ENCODE measurements at places on chromosomes 2 and 18.

DNA sequence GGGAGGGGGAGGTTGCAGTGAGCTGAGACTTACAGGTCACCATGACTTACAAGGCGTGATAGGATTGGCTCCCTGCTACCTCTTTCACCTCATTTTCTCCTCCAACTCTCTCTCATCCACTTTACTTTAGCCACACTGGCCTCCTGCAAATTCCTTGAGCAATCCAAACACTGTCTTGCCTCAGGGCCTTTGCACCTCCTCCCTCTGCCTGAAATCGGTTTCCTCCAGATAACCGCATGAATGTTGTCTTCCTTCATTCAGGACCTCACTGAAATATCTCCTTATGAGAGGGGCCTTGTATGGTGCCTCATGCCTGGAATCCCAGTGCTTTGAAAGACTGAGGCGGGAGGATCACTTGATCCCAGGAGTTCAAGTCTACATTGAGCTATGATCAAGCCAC is 21.8 kb downstream of the WNT10A start:
- DNase-seq: no peak

- no peak for DNase-seq
Measured at GRCh38 chr2:186544255-186544675, 45.6 kb upstream of the ITGAV start.

- DNase-seq: no peak
Measured at GRCh38 chr2:199219551-199219950, 238.2 kb downstream of the SATB2 start.

GRCh38 chr2:110978756-110979470 is 141.8 kb upstream of the BCL2L11 start:
- no peak for DNase-seq

DNA sequence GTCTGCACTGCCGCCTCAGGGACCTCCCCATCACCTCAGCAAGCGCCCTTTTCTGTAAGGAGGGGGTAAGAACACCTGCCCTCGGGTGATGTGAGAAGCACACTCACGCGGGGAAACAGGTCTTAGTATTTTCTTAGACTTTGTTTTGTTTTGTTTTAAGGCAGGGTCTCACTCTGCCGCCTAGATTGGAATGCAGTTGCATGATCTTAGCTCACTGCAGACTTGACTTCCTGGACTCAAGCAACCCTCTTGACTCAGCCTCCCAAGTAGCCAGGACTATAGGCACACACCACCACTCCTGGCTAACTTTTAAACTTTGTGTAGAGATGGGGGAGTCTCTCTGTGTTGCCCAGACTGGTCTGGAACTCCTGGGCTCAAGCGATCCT is 37.1 kb downstream of the RAMP1 start:
- DNase-seq: no peak

DNA sequence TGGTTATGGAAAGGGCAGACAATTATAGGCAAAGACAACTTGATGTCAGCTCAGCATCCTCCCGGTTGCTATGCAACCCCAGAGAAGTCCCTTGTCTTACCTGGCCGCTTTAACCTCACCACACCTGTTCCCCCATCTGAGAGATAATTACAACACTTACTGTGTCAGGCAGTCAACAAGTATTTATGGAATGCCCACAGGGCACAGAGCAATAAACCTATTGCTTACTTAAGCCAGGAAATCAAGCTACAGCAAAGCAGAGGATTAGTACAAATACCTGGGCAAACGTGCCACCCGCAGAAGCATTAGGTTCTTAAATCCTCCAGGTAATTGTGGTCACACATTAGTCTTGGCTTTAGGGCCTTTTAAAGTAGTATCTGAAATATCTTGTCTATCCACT is 320.4 kb upstream of the REV1 start:
- DNase-seq: no peak

- no peak for DNase-seq
Measured at GRCh38 chr2:10406016-10406415, 42.1 kb downstream of the ODC1 start.

- DNase-seq: no peak
Measured at GRCh38 chr2:50018292-50018691, 864.0 kb upstream of the FSHR start.

GRCh38 chr2:130380096-130380934 is 24.5 kb downstream of the PTPN18 start:
- DNase-seq: no peak

DNA sequence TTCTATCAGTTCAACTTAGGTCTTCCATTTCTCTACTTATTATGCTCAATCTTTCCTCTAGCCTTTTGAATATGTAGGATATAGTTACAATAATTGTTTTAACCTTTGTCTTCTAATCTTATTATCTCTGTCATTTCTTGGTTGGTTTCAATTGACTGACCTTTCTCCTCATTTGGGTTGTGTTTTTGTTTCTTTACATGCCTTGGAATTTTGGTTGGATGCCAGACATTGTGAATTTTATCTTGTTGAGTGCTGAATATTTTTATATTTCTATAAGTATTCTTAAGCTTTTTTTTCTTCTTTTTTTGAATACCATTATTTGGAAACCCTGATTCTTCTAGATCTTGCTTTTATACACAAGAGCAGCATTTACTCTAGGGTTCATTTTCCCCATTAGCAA is 30.7 kb upstream of the TMEM247 start:
- no peak for DNase-seq

GRCh38 chr2:215773728-215774127 is 239.6 kb downstream of the MREG start:
- no peak for DNase-seq

DNA sequence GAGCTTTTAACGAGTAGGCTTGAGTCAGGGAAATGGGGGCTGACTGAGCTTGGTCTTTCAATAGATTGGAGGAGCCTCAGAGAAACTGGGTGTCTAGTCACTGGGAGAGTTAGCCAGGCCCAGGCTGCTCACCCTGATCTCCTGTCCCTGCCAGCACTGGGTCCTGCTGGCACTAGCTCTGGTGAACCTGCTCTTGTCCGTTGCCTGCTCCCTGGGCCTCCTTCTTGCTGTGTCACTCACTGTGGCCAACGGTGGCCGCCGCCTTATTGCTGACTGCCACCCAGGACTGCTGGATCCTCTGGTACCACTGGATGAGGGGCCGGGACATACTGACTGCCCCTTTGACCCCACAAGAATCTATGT is 720 bp downstream of the KRTCAP3 start:
- DNase-seq: no peak

- no peak for DNase-seq
Measured at GRCh38 chr2:73825408-73825807, 3.4 kb upstream of the STAMBP start.

GRCh38 chr18:79484661-79485621 is 89.2 kb downstream of the NFATC1 start:
- no peak for DNase-seq

GRCh38 chr2:96106991-96107707 is 9.2 kb downstream of the ADRA2B start:
- DNase-seq: no peak

GRCh38 chr2:233925402-233925801 is 8.2 kb downstream of the TRPM8 start:
- no peak for DNase-seq

DNA sequence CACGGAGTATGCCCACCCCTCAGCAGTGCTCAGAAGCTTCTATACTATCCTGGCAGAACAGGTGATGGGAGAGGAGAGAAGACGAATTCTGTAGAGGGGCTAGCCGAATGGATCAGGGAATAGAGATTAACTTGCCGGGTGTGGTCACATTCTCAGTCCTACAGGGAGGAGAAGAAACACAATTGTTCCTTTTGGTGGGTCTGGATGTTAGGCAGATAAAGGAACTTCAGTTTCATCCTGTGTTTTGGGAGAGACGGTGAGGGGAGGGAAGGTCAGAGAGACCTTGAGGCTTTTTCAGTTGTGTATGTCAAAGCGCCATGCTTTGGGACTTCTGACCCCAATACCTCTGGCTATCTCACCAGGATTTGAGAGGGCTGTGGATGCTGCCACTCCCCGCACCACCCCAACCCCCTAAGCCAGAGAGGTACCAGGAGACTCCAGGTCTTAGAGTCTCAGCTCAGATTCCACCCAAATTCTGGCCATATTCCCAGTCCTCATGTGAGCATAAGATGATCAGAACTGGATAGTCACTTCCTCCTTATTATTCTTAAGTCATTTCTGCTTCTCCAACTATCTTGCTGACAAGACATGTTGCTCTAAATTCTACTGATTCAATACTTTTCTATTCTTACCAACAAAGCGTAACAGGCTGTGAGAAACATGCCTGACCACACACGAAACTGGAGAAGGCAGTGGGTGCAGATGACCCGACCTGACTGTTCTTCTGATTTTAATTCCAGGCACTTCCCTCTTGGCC is 2.3 kb upstream of the TMEM37 start:
- DNase-seq: no peak

GRCh38 chr2:27086724-27087593 is at the start of gene KHK:
Gene KHK (plus strand): TSS chr2:27086772. CDS start chr2:27087260, 488 bp downstream.
- no peak for DNase-seq

- no peak for DNase-seq
Measured at GRCh38 chr2:9330612-9331270, 92.6 kb downstream of the ITGB1BP1 start.

DNA sequence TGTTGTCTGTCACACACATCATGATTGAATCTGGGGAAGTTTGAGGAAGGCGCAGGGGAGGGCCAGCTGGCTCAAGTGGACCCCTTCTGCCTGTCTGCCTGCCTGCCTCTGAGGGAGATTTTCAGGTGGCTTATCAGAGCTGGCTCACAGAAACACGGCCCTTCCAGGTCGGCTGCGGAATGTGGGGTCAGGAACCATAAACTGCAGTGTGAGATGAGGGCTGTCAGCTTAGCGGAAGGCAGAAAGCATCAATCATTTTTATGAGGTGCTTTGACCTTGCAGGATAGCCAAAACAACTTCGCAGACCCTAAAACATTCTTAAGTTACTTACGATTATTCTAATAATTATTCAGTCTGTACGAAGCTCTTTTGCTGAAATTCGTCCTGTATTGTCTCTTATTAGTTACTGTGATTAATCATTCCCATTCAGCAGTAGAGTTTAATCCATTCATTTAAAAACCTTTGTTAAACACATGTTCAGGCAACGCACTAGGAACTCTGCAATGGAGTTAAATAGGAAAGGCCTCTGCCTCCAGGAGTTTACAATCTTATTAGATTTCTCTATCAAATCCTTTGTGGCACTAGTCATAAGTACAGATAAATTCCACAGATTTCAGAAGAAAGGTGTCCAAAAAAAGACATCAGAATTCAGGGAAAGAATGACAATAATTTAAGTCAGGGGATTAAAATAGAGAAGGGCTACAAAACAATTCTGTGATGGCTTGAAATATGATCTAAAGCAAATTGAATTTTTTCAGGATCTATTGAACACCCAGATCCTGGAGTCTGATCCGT is 371.6 kb downstream of the HRH4 start:
- DNase-seq: no peak

DNA sequence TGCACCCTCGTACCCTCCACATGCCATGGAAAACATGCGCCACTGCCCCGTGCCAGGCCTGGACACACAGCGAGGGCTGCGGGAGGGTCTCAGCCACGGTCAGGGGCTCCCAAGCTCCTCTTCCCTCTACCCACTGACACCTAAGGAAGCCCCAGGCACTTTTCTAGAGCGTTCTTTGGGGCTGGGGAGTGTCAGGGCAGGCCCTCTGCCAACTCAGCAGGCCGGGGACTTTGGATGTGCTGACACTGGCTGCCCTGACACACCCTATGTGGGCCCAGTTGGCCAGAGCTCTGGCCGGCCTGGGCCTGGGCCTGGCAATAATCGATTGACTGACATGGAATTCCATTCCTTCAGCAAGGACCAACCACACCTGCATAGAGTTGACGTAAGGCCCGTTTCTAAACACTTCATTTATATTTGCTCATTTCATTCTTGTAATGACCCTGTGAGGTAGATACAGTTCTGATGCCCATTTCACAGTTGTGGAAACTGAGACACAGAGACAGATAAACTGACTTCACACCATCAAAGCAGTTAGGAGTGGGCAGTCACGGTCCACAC is 70.5 kb downstream of the ZFP36L2 start:
- no peak for DNase-seq

- no peak for DNase-seq
Measured at GRCh38 chr2:7427293-7428060, 510.3 kb downstream of the RNF144A start.

DNA sequence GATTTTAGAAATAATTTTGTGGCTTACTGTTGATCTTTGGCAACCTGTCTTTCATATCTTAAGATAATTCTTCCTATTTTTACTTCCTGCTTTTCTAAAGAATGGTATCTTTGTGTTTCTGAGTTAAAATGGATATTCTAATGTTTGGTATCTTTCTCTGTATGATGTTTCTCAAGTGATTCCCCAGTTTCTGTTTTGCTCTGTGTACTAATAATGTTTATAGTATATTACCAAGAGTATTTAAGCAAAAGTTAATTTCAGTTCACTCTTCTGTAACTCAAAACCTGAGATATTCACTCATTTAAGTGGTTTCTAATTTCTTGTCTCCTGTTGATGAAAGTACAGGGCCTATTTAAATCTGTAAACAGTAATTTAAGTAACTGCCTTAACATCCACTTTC is 58.3 kb downstream of the CCDC150 start:
- DNase-seq: no peak

DNA sequence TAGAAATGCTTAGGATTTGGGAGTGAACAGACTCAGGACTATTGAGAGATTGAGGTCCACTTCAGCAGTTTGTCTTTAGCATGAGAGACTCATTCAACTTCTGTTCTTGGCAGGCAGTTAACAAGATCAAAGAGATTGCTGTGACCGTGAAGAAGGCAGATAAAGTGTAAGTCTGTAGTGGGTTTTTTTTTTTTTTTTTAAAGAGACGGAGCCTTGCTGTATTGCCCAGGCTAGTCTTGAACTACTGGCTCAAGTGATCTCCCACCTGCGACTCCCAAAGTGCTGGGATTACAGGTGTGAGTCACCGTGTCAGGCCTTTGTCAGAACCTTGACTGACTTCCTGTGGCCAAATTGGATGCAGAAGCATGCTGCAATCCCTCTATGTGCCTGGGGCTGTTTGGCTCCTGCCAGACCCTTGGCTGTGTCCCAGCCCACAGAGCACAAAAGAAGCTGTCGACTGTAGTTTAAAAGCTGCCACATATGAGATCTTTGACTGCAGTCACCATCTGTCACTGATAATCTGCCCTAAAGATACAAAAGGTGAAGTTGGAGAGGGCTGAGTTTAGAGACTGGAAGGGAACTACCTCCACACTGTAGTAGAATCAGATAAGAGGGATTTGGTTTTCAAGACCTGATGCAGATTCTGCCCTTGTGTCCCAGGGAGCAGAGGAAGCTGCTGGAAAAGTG is 9.9 kb downstream of the CCT7 start:
- DNase-seq: no peak

DNA sequence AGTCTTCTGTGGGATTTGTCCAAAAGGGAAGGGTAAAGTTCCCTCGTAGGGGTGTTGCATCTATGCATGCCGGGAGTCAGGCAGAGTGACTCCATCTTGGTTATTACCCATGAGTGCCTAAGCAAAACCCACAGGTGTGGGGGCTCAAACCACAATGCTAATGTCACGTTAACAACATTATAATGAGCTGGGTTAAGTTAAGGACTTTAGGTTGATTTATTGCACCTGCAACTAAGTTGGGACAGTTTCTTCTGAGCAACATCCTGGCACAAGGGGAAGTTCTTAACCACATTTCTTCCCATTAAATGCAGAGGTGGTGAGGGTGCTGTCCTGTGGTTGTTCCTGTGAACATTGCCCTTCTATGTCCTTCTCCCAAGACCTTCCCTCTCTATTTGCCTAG is 1596.8 kb upstream of the SLC39A10 start:
- DNase-seq: no peak

- DNase-seq: no peak
Measured at GRCh38 chr2:59884166-59884565, 669.3 kb downstream of the BCL11A start.

All from activated gamma-delta T cell treated with anti-CD3 and anti-CD28 coated beads, Interleukin-2, amount 50 U/mL, for 16 hours (primary cell).